ENCODE measurements at places on chromosomes 1 and 21.
A peak's percentile ranks its signal among the peaks of the same experiment; 100 is the strongest.

DNA sequence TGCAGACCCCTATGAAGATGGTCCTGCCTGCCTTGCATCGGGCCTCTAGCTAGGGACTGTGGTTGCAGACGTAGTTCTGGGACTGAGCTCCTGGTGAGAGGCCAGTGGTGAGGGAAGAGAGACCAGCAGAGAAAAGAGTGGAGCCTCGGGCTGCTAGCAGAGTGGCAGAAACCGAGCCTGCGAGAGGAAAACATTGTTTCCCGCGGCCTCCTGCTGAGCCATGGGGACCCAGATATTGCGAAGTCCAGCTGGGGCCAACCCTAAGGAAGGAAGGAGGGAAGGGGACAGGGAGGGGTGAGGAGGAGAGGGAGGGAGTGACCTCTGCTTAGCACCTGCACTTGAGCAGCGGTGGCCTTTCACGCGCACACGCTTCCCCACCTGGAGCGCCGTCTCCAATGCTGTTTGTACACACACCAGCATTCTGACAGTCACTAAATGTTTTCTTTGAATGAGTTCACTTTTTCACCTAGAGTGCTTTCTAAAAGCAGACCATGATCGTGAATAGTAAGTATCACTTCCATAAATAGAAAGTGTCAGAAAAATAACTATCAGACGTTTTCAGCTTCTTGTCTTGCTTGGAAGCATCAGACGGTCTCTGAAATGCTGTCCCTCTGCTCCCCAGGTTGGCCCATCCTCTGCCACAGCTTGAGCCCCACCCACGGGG lies 2.5 kb upstream of the FNDC10 start:
- no peak for DNase-seq

- DNase-seq: no peak
These were observed 5.0 kb downstream of the WNT3A start for GRCh38 chr1:228011721-228012311.

DNA sequence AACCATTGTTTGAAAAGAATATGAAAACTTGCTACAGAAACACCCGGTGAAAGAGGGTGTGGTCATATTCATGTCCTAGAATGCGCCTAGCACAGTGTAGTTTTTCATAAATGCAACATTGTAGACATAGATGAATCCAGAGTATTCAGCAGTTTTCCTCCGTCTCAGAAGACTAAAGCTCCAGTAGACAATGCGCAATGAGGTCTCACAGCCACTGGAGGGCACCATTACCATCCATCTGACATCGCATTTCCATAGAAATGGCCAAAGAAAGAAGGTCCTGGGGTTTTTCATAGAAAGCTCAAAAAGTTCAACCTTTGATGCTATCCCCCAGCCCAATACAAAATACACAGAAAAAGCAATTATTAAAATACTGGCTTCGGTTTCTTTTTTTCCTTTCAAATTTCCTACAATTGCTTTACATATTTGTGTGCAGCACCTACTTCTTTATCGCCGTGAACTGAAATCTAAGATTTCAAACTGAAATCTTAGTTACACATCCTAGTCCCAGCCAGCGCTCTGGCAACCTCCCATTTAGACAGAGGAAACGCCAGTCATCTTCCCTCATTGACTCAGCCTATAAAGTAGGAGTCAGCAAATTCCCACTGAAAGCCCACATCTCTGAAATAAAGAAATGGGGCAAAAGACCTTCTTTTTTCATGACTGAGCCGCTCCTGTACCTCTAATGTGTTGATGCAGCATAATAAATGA lies 3.9 kb upstream of the CD58 start:
- peak; percentile 91 for DNase-seq

DNA sequence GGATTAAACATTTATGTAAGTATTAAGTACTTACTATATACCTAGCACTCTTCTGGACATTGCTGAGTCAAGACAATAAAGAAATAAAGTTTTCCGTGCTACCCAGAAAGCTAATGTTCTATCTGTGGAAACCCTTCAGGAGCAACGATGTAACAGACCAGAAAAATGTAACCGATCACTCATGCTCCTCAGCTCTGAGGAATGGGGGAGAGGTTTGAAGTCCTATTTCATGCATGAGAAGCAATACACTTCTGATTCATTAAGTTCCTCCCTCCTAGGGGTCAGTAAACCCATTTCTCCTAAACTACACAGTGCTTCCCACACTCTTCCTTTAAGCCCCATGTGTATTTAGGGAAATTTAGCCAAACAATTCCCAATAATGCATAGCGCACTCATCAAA lies 25.6 kb upstream of the KAZN start:
- no peak for DNase-seq

- no peak for DNase-seq
These were observed 106.9 kb downstream of the AJAP1 start for GRCh38 chr1:4761324-4761723.

- DNase-seq: peak; percentile 51
These were observed 1057.3 kb downstream of the ADGRL2 start for GRCh38 chr1:82858031-82858430.
